ENCODE measurements at places on chromosomes 16 and 17.

GRCh38 chr16:68732741-68733399 is 4.2 kb upstream of the CDH1 start:
- DNase-seq = no peak

DNA sequence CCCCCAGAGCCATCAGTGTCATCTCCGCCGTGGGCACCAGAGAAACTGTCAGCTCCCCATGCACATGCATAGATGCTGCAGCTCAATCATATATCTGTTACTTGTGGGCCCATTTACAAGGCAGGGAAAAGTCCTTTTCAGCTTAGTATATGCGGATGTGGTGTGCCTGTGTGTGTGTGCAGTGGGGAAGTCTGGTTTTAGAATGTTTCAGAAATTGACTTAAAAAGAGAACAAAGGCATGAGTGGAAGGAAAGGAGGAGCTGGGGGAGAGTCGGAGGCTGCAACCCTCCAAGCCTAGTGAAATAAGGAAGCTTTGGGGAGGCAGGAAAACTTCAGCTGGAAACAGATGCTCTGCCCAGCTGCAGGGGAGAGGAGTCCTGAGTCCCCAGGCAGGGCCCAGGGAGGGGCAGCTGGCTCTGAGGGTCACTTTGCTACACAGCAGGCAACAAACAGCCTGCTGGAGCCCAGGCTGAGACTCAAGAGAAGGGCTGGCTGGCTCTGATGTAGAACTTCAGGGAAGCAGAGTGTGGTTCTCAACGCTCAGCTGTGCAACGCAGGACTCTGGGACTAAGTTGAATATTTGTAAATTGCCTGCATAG is 11.1 kb upstream of the CD300LD start:
- DNase-seq = no peak

DNA sequence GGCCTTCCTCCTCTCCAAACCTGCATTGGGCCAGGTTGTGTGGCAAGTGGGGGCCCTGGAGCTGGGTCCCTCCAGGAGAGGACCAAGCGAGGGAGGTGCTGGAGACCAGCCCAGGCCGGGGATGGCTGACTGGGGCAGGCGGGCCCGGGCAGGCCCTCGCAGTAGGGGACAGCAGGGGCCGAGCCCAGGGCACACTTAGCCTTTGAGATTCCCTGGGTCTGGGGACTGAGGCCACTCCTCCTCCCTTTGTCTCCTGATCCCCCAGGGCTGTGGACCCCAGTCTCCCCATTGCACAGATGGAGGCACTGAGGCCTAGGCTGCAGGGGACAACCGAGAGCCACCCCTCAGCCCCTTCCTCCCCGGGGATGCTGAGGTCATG is 5.2 kb downstream of the FOXJ1 start:
- no peak for DNase-seq

GRCh38 chr17:82348866-82349265 is 10.2 kb upstream of the TEX19 start:
- DNase-seq = no peak

DNA sequence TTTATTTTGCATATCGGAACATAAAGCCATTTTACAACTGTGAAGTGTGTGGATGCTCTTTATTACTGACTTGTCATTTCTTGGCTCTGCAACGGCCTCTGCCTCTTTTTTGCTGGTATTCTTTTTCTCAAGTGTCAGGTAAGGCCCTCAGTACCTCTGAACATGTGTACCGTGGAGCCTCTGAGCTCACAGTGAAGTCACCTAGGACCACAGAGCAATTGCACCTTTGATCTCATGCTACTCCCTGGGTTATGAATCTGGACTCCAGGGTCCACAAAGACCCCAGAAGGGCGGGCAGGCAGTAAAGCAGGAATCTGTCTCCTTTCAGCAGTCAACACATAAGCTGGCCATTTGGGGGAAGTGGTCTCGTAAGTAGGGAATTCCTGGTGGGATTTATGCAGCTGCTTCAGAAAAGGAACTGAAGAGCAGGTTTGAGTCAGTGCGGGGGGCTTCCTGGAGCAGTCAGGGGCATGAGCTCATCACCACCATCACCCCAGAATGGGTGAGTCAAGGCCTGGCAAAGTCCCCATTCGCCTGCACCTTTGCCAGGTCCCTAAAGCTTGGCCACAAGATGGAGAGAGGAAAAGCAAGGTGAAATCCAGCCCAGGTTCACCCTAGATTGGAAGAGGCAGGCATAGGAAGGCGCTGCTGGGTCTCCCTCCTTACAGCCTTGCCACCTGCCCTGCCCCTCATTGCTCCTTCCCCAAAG is 33.0 kb downstream of the TBX4 start:
- no peak for DNase-seq

- no peak for DNase-seq
Observed at GRCh38 chr16:22189473-22190080, 16.5 kb upstream of the EEF2K start.

Data from GM04503 (cell line).